ENCODE measurements at places on chromosomes 6 and 20.

- DNase-seq, result no peak
Measured at GRCh38 chr6:155340464-155341129, 26.3 kb upstream of the TFB1M start.

DNA sequence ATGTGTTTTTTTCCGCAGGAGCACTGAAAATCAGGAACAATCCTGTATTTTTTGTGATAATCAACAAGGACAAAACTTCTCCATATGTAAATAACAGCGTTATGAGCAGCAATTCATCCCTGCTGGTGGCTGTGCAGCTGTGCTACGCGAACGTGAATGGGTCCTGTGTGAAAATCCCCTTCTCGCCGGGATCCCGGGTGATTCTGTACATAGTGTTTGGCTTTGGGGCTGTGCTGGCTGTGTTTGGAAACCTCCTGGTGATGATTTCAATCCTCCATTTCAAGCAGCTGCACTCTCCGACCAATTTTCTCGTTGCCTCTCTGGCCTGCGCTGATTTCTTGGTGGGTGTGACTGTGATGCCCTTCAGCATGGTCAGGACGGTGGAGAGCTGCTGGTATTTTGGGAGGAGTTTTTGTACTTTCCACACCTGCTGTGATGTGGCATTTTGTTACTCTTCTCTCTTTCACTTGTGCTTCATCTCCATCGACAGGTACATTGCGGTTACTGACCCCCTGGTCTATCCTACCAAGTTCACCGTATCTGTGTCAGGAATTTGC lies at the start of gene TAAR6:
Gene TAAR6, plus strand, starts transcription at position 102 of the 557 bp plus-strand sequence. Its CDS starts 0 bp downstream, at position 102.
- no peak for DNase-seq

GRCh38 chr20:33009214-33010132 lies 2.0 kb downstream of the BPIFB2 start:
- no peak for DNase-seq

- DNase-seq, result no peak
Measured at GRCh38 chr20:13255356-13255755, 34.3 kb downstream of the ISM1 start.

GRCh38 chr6:3911614-3912336 lies 62.6 kb downstream of the FAM50B start:
- DNase-seq, result no peak

DNA sequence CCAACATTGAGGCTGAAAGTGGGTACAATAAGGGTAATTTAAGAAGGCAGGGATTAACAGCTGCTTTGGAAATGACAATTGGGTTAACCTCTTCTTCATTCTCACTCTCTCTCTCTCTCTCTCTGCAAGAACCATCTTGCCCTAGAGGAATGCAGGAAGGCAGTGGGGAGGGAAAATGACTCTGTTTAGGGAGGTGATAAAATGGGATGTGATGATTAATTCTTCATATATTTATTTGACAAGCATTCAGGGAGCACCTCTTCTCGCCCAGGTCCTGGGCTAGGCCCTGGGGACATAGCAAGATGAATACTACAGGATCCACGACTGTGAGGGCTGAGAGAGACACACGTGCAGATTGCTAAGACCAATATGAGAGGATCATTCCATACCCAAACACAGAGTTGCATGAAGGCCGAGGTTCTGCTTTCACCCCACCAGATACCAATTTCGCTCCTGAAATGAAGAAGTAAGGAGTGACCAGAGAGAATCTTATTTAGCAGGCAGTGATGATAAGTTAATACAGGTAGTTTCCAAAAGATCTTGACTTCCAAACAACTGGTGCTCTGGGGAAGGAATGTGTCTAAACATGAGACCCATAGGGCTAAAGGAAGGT lies 13.3 kb upstream of the PTPN1 start:
- no peak for DNase-seq

GRCh38 chr6:156269751-156270369 lies 507.3 kb upstream of the ARID1B start:
- DNase-seq, result no peak

- peak; percentile 64 for DNase-seq
Measured at GRCh38 chr6:135703621-135704020, 147.9 kb upstream of the PDE7B start.

DNA sequence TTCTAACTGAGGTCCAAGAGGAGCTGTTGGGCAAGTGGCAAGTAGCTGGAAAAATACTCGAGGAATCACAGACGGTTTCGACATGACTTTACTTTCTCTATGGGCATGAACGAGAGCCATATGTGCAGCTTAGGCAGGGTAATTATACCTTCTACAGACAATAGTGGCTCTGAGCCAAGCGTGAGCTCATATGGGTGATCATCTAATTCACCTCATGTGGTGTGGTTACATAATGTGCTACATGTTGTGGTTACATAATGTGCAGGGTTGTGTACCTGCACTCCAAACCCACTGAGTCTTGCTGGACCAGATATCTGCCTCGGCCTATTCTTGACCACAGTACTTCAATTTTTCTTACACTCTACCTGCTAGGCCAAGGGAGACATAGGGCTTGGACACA lies 771.7 kb upstream of the EYS start:
- DNase-seq, result no peak

DNA sequence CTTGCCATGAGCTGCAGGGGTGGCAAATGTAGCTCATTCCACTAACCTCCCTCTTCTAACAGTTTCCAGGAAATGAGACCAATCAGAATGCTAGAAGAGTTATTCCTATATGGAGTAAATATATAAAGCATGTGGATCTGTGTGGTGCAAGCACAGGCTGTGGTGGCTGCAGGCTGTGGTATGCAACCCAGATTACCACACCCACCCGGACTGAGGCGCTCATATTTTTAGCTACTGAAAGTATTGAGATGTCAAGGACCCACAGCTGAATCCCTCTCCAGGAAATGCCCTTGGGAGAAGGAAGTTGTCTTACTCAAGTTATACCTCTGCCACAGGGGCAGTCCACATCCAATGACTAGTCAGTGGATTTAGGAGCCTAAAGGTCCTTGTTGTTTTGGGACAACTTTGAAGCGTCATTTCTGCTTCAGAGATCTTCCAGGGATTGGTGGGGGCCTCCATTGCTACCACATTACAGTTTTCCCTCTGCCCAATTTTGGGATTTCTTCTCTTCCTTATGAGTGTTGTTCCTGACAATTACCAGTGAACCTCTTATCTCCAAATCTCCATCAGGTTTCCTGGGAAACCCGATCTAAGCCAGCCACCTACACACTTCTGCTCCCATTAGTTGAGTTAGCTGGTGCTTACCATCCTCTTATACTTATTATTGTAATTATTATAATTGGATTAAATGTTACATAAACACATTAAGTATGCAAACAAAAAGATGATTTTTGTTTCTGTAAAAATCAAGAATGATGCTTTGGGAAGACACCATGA lies 12.1 kb upstream of the REPS1 start:
- no peak for DNase-seq

GRCh38 chr6:159229651-159230051 lies 60.5 kb downstream of the FNDC1 start:
- no peak for DNase-seq

DNA sequence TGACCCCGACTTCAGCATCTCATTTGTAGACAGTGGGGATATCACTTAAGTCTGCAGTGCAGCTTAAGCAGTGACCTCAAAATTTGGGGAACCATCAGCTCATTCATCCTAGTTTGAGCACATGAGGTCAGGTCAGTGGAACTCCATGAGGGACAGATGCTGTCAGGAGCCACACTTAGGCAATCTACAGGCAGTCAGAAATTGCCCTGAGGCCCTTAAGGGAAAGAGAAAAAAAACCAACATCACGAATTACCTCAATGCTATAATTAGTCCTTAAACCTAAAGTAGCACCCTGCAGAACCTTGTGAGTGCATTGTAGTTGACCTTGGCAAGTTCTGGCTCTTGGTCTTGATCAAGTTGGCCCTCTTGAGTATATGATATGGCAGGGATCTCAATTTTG lies 21.1 kb downstream of the TMEM74B start:
- DNase-seq, result no peak

- no peak for DNase-seq
Measured at GRCh38 chr6:88442737-88443136, 276.6 kb upstream of the CNR1 start.

DNA sequence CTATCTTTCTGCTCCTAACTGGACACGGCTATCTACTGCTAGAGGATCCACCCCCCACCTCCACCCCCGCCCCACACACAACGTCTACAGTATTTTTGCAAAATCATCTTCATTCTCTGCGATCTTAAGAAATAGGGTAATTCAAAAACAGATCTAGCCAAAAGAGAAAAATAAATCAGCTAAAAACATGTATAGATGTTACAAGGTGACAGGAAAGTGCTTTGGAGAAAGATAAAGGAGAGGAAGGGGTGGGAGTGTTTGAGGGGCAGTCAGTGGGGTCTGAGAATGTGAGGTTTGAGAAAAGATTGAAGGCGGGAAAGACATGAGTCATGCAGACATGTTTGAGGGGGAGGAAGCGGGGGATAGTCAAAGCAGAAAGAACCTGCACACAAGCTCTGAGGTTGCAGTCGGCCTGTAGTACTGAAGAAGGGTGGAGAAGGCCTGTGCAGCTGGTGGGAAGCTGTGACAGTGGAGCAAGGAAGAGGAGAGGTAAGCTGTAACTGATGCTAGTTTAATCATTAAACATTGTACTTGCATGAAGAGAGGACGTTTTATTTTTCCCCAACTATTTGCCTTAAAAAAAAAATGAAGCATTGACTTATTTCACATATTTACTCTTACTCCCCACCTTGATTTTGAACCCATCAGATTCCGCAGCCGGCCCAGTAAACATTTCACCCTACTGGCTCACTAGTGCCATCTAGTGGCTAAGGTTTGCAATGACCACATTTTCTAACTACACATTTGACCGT lies 332.6 kb downstream of the ADGRB3 start:
- peak; percentile 66 for DNase-seq

DNA sequence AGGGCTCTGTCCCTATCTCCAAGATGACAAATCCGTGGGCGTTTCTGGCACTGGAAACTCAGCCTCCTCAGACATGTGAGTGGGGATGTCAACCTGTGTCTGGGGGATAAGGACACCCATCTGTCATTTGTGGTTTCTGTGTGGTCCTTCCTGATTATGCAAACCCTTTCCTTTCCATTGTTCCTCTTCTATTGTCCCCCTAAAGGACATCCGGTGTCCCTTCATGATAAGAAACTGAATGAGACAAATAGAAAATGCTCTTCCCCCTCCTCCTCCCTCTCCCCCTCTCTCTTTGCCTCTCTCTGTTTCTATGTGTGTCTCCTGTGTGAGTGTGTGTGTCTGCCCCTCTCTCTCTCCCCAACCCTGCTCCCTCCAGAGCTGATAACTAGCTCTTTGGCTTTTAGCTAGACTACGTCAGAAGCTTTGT lies 11.5 kb upstream of the GLP1R start:
- DNase-seq, result no peak

- no peak for DNase-seq
Measured at GRCh38 chr20:62243106-62243505, 4.8 kb downstream of the OSBPL2 start.

GRCh38 chr6:160420969-160421556 lies 72.9 kb downstream of the SLC22A3 start:
- no peak for DNase-seq

- peak; percentile 50 for DNase-seq
Measured at GRCh38 chr6:13485923-13486562, 1.4 kb downstream of the GFOD1 start.

- no peak for DNase-seq
Measured at GRCh38 chr20:36377348-36378326, 71.5 kb downstream of the DLGAP4 start.

GRCh38 chr6:73519926-73520687 lies 725 bp downstream of the EEF1A1 start:
- peak; percentile 88 for DNase-seq

GRCh38 chr6:167046861-167047495 lies 47.8 kb downstream of the CEP43 start:
- no peak for DNase-seq

GRCh38 chr20:14264869-14265268 lies 72.5 kb downstream of the FLRT3 start:
- DNase-seq, result no peak

GRCh38 chr6:53873922-53874321 lies 79.1 kb downstream of the LRRC1 start:
- DNase-seq, result no peak

DNA sequence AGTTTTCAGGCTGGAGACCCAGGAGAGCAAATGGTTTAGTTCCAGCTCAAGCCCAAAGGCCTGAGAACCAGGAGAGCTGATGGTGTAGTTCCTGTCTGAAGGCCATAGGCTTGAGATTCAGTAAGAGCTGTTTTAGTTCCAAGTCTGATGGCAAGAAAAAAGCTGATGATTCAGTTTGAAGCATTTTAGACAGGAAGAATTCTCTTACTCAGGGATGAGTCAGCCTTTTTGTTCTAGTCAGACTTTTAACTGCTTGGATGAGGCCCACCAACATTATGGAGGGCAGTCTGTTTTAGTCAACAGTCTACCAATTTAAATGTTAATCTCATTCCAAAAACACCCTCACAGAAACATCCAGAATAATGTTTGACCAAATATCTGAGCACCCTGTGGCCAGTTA lies 2.5 kb downstream of the ZSCAN26 start:
- DNase-seq, result peak; percentile 74

DNA sequence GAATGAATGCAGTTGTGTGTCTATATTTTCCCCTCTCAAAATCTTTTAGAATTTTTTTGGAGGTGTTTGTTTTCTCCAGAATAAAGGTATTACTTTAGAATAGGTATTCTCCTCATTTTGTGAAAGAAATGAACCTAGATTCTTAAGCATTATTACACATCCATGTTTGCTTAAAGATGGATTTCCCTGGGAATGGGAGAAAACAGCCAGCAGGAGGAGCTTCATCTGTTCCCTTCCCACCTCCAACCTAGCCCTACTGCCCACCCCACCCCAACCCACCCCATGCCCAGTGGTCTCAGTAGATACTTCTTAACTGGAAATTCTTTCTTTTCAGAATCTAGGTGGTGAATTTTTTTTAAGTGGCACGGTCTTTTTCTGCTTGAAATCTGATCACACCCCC lies 127.8 kb downstream of the CD109 start:
- no peak for DNase-seq

DNA sequence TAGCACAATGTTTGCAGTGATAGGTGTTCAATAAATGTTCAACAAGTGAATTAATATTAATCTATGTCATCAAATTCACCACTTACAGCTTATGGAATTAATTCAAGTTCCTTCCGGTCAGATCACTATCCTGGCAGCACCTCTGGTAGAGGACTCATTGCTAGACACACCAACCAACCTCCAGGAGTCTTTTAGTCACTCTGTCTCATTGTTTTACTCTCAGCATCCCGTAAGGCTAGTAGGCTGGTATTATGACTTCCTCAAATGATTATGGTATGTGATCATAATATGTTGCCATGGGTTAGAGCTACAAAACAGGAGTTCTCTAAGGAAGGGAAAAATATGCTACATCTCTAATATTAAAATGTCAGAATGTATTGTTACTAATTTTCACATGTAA lies 21.7 kb upstream of the MMS22L start:
- DNase-seq, result no peak

- DNase-seq, result no peak
Measured at GRCh38 chr6:1226277-1227099, 85.4 kb upstream of the FOXQ1 start.
